Colonic mucosa (tissue), 4 donors: ENCODE measurements at places on chromosomes 6 and 20.

DNA sequence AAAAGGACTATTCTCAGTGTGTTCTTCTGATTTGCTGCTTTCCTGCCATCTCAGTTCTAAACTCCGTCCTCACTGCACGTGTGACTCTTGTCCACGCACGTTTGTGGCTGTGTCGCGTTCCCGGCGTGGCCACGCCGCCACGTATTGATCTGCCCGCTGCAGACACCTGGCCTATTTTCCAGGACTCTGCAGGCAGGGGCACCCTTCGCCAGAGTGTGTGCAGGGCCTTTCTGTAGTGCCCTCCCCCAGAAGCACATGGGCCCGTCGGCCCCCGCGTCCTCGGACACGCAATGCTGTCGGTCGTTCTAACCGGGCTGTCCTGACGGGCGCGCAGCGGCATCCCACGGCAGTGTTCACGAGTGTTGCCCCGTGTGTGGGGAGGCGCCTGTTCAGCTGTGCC is 87.6 kb downstream of the YTHDF1 start:
- DNase-seq, result no peak

DNA sequence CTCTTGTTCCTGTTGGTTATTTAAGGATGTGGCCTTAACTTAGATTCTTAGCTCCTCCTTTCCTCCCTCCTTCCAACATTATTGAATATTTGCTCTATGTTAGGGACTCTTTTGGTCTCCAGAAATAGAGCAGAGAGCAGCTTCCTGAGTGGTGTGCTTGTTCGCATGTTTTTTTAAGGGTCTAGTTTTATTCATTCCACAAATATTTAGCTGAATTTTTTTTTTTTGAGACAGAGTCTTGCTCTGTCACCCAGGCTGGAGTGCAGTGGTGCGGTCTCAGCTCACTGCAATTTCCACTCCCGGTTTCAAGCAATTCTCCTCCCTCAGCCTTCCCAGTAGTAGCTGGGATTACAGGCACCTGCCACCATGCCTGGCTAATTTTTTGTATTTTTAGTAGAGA is 169.2 kb downstream of the ZFAND3 start:
- no peak for DNase-seq

GRCh38 chr6:106194949-106195921 is 109.1 kb downstream of the PRDM1 start:
- no peak for DNase-seq

GRCh38 chr6:79134699-79135474 is 56.8 kb upstream of the PHIP start:
- DNase-seq, result no peak

- DNase-seq, result no peak
These were observed 48.9 kb downstream of the CLIC5 start for GRCh38 chr6:45966797-45967196.

GRCh38 chr20:8671370-8671961 is 397.4 kb upstream of the PLCB4 start:
- no peak for DNase-seq

DNA sequence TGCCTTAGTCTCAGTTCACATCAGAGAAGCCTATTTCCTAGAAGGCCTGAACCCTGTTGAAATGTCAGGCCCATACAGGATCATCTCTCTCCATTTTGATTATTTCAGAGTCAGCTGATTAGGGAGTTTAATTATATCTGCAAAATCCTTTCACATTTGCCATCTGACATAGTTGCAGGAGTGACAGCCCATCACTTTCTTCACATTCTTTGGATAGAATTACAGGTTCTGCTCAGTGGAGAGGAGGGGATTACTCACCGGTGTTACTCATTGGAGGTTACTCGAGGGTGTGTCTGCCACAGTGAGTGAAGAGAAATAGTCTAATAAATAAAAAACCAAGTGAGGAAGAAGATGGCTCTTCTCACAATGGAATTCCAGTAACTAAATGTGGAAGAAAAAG is 216.8 kb downstream of the TMEM242 start:
- DNase-seq, result no peak

DNA sequence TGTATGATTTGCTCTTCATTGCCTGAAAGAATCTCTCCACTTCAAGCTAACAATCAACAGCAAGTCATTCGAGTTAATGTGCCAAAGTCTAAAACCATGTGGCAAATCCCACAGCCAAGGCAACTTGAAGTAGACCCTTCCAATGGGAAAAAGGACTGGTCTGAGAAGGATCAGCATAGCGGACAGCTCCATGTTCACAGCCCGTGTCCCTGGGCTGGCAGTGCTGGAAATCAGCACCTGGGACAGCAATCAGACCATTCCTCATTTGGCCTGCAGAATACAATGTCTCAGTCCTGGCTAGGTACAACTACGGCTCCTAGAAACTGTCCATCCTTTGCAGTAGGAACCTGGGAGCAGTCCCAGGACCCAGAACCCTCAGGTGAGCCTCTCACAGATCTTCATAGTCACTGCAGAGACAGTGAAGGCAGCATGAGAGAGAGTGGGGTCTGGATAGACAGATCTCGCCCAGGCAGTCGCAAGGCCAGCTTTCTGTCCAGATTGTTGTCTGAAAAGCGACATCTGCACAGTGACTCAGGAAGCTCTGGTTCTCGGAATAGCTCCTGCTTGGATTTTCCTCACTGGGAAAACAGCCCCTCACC is 1.1 kb downstream of the GJA10 start:
- no peak for DNase-seq

DNA sequence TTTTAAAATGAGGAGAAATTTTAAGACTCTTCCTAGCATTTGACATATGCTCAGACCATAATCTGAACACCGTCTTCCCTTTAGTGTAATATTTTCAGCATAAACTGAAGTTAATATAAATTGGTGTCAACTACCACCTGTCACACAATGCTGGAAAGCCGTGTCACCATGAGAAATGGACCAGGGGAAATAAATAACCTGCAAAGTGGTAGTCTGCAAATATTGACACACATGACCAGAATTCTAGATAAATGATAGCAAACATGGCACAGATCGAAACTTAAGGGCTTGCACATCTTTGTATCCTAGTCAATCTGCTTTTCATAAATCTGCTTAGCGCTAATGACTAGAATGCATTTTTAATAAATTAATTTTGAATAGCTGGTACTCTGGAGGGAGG is 191.9 kb downstream of the CD83 start:
- DNase-seq, result no peak

GRCh38 chr6:143299253-143300166 is 151.0 kb downstream of the ADAT2 start:
- no peak for DNase-seq

DNA sequence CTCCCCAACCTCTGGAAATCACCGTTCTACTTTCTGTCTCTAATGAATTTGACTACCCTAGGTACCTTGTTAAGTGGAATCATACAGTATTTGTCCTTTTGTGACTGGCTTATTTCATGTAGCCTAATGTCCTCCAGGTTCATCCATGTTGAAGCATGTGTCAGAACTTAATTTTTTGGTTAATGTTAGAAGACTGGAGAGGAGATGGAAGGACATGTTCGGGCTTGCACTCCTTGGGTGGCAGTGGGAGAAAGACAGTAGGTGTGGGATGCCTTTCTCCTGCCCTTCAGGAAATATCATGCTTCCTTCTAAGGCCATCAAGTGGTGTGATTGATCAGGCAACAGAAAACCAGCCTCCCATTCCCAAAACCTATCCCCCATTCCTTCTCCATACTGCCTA is 61.1 kb upstream of the RNF144B start:
- DNase-seq, result no peak

DNA sequence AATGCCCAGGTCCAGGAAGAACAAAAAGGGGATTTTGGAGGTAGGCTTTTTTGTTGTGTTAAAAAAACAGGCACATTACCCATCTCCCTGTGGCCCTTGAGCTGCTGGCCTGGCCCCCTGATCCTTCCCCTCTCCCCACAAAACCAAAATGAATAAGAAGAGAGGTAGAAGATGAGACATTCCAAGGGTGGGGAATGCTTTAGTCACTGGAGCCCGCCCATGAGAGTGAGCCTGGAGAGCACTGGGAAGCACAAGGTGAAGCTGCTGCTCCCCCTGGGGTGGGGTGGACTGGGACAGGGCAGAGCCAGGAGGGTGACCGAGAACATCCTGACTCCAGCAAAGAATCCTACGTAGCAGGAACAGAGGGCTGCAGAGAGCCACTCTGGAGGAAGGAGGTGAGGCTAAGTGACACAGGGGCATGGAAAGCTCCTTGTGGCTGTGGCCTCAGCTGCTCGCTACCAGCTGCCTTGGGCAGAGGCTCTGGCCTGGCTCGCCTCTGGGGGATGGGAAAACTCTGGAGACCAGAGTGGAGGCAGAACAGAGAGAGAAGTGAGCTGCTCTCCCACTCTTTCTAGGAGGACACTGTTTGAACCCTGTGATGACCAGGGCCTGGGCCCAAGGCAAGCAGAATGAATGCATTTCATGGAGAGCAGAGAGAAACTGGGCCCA is 48.3 kb downstream of the AKAP7 start:
- no peak for DNase-seq

DNA sequence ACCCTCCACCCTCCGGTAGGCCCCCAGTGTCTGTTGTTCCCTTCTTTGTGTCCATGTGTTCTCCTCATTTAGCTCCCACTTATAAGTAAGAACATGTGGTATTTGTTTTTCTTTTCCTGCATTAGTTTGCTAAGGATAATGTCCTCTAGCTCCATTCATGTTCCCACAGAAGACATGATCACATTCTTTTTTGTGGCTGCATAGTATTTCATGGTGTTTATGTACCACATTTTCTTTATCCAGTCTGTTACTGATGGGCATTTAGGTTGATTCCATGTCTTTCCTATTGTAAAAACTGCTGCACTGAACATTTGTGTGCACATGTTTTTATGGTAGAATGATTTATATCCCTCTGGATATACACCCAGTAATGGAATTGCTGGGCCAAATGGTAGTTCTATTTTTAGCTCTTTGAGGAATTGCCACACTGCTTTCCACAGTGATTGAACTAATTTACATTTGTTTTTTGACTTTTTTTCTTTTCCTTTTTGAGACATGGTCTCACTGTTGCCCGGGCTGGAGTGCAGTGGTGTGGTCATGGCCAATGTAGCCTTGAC is 4.5 kb downstream of the KPNA5 start:
- DNase-seq, result no peak

DNA sequence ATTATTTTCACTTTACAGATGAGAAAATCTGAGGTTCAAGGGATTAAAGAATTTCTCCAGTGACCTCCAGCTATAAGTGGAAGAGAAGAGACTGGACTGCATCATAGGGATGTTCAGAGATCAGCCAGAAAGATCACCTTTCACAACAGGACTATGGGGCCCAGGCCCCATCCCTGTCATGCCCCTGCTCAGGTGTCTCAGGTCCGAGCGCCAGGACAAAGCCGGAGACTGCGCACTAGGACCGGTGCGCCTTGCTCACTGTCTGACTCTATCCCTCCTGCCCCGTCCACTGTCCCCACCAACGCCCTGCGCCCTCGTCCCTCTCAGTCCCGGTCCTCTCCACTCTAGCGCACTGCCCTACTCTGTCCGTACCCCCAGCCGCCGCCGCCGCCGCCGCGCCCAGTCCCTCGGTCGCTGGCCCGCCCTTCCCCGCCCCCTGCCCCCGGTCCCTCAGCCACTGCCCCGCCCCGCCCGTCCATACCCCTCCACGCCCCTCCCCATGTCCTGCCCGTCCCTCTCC is 521 bp upstream of the RAD21L1 start:
- DNase-seq, result no peak

DNA sequence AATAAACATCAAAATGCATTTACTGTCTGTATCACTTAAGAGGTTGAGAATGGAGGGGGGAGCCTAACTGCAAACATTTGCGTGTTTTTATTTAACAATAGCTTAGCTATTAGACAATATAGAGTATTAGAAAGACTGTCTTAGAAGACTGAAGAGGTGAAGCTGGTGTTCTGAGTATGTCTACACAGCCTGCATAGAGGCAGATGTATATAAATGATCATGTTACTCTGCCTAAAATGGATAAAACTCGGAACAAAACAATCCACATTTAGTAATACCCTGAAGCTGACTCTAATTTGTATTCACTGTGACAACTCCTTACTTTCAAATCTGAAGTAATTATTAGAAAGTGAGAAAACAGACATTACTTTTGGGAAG is 181.9 kb downstream of the GMPR start:
- DNase-seq, result no peak

DNA sequence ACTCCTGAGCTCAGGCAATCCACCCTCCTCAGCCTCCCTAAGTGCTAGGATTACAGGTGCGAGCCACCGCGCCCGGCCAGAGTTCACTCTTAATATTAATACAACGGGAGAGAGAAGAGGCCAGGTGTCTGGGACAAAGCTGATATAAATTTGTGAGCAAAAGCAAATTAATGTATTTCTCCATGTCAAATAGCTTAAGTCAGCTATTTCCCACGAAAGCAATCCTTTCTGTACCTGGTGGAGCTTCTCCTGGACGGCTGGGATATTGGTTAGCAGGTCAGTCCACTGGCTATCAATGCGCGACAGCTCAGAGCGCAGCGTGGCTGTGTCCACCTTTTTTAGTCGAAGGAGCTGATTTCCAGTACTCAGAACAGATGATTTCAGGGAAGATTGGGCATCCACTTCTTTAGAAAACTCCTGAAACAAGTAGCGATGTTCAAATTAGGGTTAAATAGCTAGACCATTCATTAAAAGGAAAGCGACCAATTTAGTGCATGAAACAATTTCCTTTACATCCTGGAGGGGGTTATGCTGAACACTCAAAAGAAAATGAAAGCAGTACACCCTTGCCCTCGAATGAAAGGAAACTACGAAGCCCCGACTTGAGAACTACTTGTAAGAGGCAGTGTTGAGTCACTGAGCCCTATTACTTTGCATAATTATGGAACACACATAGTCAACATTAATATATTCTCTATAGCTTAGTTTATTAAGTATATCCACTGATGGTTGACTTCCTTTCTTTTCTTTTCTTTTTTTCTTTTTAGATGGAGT is 403.4 kb downstream of the SYNE1 start:
- DNase-seq, result no peak

DNA sequence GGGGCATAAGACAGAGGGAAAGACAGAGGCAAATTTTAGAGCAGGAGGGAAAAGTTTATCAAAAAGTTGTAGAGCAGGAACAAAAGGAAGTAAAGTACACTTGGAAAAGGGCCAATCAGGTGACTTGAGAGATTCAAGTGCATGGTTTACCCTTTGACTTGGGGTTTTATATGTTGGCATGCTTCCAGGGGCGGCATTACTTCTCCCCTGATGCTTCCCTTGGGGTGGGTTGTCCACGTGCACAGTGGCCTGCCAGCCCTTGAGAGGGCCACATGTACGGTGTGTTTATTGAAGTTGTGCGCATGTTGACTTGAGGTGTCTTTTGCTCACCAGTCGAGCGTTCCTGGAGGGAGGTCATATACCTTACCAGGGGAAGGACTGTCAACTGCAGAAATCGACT is 259.5 kb upstream of the JARID2 start:
- DNase-seq, result peak; percentile 50
